ENCODE measurements at places on chromosomes 4 and X. TPM values are rescaled to one million over a fixed set of nuclear protein-coding genes. Genes with fewer than 3 reads are reported as not detected.
A peak's percentile ranks its signal among the peaks of the same experiment; 100 is the strongest.

The GATA1 gene
- total RNA-seq: 0.87 TPM

GRCh38 chr4:153335665-153336064, 8.8 kb upstream of the MND1 start:
- no peak overlapping the region for H3K4me3 ChIP-seq
- H3K27ac ChIP-seq: no peak overlapping the region
- H3K27me3 ChIP-seq: no peaks in the 10 kb centered on the region
- H3K4me1 ChIP-seq: no peaks in the 10 kb centered on the region
- no peak for DNase-seq

DNA sequence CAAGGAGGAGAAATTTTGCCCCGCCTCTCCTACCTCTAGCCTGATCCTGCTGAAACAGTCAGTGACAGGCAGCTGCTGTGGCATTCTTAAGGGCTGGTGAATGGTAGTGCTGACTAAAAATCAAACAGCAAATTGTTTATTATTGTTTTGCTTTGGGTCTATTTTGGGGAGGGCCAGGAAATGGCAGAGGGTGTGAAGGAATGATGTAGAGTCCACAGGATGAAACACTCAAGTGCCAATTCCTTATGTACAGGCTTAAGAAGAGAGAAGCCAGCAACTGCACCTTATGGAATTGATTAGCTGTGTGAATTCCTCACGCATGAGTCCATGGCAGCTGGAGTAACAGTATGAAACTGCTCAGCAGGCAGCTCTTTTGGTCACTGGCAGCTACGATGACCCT, 39.7 kb downstream of the VEGFC start:
- H3K4me3 ChIP-seq: no peak overlapping the region
- no peak for DNase-seq
- H3K27me3 ChIP-seq: no peaks in the 10 kb centered on the region
- H3K4me1 ChIP-seq: no peaks in the 10 kb centered on the region

- no peak overlapping the region for H3K27ac ChIP-seq
- H3K27me3 ChIP-seq: no peaks in the 10 kb centered on the region
- no peaks in the 10 kb centered on the region for H3K36me3 ChIP-seq
- no peaks in the 10 kb centered on the region for H3K4me1 ChIP-seq
These were observed 88.3 kb downstream of the NHSL2 start for GRCh38 chrX:71998836-71999509.

The HSFX2 gene
- total RNA-seq: not detected

DNA sequence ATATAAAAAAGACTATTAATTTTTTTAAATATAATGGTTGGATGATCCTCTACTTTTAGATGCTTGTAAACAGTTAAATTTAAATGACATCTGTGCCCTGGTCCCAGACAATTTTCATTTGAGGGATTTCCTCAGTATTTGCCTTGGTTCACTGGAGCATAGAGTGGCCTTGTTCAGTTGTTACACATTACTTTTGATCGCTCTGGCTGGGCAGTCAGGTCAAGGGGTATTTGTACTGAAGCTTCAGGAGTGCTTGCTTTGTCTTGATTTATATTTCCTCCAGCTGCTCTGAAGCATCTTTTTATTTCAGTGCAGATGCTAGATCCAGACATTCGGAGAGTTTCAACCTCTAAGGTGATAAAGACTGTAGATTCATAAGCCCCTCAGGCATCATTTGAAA, 50.0 kb downstream of the COMMD8 start:
- no peak for DNase-seq
- no peaks in the 10 kb centered on the region for H3K36me3 ChIP-seq
- no peak overlapping the region for H3K27ac ChIP-seq
- no peaks in the 10 kb centered on the region for H3K4me1 ChIP-seq
- H3K27me3 ChIP-seq: no peaks in the 10 kb centered on the region
- no peak overlapping the region for H3K4me3 ChIP-seq

DNA sequence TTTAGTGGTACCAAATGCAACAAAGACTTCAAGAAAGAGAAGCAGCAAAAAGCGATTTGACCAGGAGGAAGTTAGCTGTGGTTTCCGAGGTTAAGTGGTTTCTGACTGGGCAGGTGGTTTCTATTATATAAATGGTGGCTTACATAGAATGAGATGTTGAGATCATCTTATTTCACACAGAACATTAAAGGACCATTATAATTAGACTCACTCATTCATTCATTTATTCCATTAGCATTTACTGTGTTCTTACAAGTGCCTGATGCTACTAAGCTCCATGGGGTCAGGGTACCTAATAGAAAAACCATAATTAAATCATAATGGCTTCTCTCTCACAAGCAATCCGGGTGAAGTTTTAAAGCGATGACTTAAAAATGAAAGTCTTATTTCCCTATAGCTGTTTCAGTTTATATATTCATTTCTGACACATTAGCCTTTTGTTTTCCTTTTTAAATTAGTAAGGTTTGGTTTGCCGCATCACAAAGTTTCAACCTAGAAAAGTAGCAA, 10.6 kb downstream of the TSPAN6 start:
- no peaks in the 10 kb centered on the region for H3K27me3 ChIP-seq
- H3K4me1 ChIP-seq: no peaks in the 10 kb centered on the region
- no peaks in the 10 kb centered on the region for H3K36me3 ChIP-seq
- no peak overlapping the region for H3K27ac ChIP-seq

DNA sequence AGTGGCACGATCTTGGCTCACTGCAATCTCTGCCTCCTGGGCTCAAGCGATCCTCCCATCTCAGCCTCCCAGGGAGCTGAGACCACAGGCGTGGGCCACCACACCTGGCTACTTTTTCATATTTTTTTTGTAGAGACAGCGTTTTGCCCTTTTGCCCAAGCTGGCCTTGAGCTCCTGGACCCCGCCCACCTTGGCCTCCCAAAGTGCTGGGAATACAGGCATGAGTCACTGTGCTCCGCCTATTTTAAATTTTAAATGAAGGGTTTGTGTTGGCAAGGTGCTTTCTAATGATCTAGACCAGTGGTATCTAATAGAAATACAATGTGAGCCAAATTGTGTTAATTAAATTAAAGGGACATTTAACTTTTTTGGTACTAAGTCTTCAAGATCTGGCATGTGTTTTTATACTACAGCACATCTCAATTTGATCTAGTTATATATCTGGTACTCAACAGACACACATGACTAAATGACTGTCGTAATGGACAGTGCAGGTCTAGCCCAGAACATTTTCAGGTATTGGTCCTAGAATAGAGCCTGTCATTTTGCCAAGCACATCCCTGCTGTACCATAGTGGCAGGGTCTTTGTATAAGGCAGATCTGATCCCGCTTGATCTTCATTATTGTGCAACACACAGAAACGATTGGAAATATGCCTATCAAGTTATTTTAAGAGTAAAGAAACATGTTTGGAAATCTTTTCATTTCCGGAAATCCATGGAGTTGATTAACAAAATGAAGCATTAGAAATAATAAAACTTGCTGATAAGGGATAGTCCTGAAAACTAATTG, 7.3 kb downstream of the PGK1 start:
- no peak overlapping the region for H3K27ac ChIP-seq
- H3K4me1 ChIP-seq: peaks cover 21% of the 10 kb centered on the region
- peaks cover 47% of the 10 kb centered on the region for H3K36me3 ChIP-seq
- no peak for DNase-seq
- H3K4me3 ChIP-seq: no peak overlapping the region
- no peaks in the 10 kb centered on the region for H3K27me3 ChIP-seq

The NUP62CL gene
- 0.78 TPM for total RNA-seq

The SLC10A6 gene
- 0.87 TPM for total RNA-seq

DNA sequence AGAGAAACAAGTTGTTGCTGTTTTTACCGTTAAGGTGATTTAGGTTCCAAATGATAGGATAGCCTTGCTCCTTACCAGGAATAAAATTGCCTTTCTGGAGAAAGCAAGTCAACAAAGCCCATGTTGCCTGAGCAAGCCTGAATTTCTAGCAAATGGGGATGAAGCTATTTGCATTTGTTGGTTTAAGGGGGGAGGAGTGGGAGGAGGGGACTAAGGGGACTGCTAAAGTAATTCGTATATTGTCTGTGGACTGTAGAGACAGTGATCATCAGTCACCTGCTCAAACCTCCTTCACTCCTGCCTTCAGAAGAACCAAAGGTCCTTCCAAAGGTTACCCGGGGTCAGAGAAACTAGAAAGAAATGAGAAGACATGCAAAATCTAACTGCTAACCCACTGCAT, 65.8 kb downstream of the SCML2 start:
- no peak overlapping the region for H3K27ac ChIP-seq
- no peaks in the 10 kb centered on the region for H3K4me1 ChIP-seq
- no peaks in the 10 kb centered on the region for H3K36me3 ChIP-seq
- H3K27me3 ChIP-seq: no peaks in the 10 kb centered on the region

The TLR10 gene
- total RNA-seq: 0.78 TPM

DNA sequence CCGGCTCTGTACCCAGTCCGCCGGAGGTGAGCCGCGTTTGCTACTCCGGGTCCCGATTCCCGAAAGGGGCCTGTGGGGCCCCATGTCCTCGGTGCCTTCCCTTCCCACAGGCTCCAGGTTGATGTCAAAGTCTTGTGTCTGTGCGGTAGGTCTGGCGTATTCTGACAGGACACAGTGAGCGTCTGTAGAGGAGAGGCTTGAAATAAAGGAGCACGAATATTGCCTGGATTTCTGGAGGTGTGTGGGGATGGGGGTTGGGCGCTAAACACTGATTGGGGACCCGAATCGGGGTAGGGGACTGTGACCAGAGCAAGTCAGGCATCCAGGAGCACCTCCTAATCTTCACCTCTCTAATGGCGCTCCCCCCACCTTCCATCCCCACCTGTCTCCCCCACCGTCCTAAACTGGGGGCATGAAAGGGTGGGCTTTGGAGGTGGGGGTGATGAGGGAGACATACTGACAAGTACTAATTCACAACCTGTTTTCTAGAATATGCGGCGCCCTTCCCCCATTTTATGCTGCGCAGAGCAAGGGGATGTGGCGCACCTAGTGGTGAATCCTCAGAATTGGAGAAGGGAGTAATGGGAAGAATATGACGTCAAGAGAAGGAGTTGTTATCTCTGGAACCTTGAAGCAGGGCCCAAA, 855 bp downstream of the GPRASP2 start:
- DNase-seq: peak; percentile 60
- H3K27me3 ChIP-seq: no peaks in the 10 kb centered on the region
- no peaks in the 10 kb centered on the region for H3K36me3 ChIP-seq
- H3K4me3 ChIP-seq: peak overlapping the region; percentile 60
- no peaks in the 10 kb centered on the region for H3K4me1 ChIP-seq
- H3K27ac ChIP-seq: peak overlapping the region; percentile 80

DNA sequence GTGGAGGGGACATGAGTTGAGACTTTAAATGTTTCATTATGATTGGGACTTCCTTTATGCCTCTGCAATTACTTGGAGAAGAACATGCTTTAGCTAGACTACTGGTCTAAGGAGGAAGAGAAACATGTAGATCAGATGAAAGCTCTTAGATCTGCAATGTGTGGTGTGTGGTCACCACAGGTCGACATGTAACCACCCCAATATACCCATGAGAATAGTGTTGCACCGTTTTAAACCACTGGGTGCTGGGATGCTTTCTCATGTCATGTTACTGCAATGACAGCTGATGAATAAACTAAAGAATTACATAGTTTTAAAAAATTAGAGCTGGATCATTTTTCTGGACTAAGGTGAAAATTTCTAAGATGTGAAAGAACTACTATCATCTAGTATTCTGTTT, 1039.7 kb downstream of the RAPGEF2 start:
- H3K27me3 ChIP-seq: no peaks in the 10 kb centered on the region
- no peak for DNase-seq
- no peaks in the 10 kb centered on the region for H3K36me3 ChIP-seq
- H3K4me3 ChIP-seq: no peak overlapping the region

DNA sequence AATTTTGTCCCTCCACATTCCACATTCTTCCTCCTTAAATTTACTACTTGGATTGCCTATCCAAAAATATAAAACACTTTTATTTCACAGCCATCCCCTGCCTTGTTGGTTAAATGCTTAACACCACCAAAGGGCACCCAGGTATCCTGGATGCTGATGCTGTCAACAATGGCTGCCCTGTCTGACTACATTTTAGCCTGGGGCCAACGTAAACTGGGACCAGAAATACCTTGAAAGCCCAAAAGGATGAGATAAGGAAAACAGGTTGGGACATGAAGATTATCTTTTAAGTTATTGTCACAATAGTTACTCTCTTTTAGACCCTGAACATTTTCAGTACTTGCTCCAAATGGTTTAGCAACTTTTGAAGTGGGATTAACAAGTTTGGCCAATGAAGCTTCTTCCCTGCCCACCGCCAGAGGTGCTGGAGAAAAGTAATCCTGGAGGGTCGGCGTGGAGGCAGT, 775 bp upstream of the YIPF6 start:
- H3K4me1 ChIP-seq: peaks cover 9% of the 10 kb centered on the region
- no peak for DNase-seq
- peak overlapping the region; percentile 94 for H3K27ac ChIP-seq
- no peaks in the 10 kb centered on the region for H3K36me3 ChIP-seq
- H3K27me3 ChIP-seq: no peaks in the 10 kb centered on the region

GRCh38 chr4:7540206-7540605, 105.5 kb upstream of the PSAPL1 start:
- H3K27ac ChIP-seq: no peak overlapping the region
- no peak overlapping the region for H3K4me3 ChIP-seq
- no peaks in the 10 kb centered on the region for H3K4me1 ChIP-seq
- no peak for DNase-seq
- H3K36me3 ChIP-seq: no peaks in the 10 kb centered on the region
- H3K27me3 ChIP-seq: no peaks in the 10 kb centered on the region

The SPANXN3 gene
- total RNA-seq: not detected

GRCh38 chr4:87130985-87131703, 89.3 kb downstream of the KLHL8 start:
- no peak overlapping the region for H3K4me3 ChIP-seq
- H3K27me3 ChIP-seq: no peaks in the 10 kb centered on the region
- DNase-seq: no peak
- H3K36me3 ChIP-seq: peaks cover 100% of the 10 kb centered on the region
